ENCODE measurements at places on chromosomes 7 and 10.

GRCh38 chr10:76868098-76868977, 769.3 kb downstream of the KCNMA1 start:
- DNase-seq: peak; percentile 17

DNA sequence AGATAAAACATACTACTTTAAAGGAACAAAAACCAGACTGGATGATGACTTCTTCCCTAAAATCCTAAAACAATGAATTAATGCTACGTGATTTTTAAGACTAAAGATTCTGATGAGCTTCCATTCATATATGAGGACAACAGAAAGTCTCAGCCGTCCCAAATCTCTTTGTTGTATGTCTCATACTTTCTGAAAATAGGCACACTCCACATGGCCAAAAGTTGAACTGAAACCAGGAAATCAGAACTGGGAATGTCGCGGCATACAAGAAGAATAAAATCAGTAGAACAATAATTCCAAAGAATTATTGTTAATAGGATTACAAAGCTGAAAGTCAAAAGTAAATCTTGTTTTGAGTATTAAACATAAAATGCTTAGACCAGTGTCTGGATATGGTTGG, 195.4 kb upstream of the GHITM start:
- no peak for DNase-seq

DNA sequence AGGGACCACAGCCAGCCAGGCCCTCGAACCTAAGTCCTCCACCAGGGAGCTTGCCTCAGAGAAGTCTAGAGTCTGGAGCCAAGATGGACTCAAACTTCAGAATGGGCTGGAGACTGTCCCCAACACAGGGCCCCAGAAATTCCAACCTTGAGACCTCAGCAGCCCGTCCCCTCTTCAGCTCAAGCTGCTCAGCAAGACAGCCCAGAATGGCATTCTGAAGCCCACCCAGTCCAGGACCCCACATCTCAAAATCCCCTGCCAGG, 15.9 kb downstream of the KCNH2 start:
- DNase-seq: no peak

GRCh38 chr7:46960970-46961369, 620.9 kb downstream of the TNS3 start:
- no peak for DNase-seq

DNA sequence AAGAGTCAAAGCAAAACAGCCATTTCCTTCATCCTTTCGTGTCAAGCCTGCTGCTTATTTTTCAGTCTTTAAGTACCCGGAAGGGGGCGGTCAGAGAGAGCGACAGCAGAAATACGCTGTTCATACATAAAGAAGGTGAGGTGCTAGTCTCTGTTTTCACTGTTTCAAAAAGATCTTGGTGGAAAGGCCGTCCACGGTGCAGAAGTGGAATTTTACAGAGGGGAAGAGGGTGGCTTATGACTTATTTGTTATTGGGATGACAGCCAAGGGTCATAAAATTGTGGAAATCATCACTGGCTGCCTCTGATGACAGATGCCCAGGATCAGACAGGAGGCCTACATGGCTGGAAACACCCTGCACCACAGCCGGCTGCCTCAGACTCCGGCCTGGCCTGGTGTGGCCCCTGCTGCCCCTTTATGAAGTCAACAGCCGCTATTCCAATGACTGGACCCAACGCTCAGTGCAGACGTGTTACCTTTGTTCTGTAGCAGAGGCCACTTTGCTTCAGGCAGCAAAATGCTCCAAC, 57.0 kb downstream of the HIPK2 start:
- DNase-seq: no peak

DNA sequence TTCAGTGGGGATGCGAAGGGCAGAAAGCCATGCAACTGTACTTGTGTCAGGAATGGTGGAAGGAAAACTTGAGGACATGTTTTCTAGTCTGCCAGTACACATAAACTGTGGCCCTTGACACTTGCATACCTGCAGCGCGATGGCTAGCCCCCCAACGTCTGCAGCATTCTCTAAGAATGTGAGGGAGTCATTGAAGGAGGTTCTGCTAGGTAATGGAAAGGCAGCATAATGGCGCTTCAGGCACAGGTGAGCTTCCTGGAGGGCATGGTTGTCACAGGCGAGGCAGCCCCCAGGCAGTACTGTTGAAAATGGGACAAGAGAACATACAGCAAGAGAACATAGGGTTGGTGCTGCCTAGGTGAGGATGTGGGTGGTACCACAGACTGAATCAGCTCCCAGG, 3.5 kb downstream of the LLCFC1 start:
- DNase-seq: no peak

- DNase-seq: peak; percentile 38
Measured at GRCh38 chr7:125605241-125605640, 675.6 kb upstream of the POT1 start.

DNA sequence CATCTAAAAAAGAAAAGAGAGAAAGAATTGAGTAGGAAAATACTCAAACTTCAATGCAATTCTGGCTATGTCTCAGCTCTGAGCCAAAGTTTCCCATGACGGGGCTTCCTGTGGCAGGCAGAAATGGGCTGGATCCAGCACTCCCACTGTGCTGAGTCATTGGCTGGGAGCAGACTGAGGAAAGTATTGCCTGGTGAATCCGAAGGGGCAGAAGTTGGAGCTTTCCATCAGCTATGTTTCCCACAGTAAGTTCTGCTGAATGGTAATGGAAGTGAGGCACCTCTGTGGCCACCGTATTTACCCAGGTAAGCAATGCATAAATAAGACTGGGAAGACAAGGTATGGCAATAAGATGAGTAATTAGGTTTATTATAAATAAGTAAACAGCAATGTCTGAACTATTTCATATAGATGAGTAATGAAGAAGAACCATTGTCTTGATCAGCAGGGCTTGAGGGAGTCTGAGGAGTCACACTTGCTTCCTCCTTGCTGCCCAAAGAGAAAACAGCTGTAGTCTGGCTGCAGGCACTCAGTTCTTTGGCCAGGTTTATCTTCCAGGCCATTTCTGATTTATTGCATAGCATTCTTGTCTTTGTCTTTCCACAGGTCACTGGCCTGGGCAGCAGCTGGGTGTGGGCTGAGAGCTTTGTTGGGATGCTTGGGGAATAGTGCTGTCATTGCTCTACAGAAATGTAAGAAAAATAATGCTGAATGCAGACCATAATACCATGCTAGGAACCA, 255.3 kb downstream of the DNAJB9 start:
- DNase-seq: peak; percentile 21

DNA sequence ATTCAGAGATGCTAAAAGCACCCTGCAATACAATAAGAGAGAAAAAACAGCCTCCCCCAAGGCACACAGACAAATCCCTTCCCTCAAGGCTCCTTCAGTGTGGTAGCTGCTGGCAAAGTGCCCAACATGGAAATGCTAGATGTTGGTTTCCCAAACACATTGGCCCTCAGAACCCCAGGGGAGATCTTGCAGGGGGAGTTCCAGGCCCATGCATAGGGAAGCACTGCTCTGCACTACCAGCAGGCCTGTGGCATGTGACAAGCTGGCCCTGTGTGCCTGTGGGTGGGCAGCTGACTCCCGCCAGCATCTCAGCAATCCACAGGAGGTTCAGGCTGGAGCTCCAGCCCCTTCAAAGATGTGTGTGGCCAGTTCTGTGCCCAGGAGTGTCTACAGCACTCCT, 16.8 kb upstream of the CSGALNACT2 start:
- no peak for DNase-seq

- DNase-seq: no peak
Measured at GRCh38 chr10:48246501-48246900, 28.0 kb downstream of the FRMPD2 start.

GRCh38 chr10:73649876-73650536, 5.8 kb downstream of the SYNPO2L start:
- no peak for DNase-seq

- DNase-seq: peak; percentile 48
Measured at GRCh38 chr10:113648478-113648877, 15.4 kb downstream of the NRAP start.

GRCh38 chr7:90709501-90710465, 113.7 kb downstream of the CDK14 start:
- no peak for DNase-seq

- DNase-seq: no peak
Measured at GRCh38 chr10:78299851-78300468, 266.3 kb downstream of the RPS24 start.

GRCh38 chr10:131421381-131421780, 109.9 kb upstream of the TCERG1L start:
- no peak for DNase-seq

DNA sequence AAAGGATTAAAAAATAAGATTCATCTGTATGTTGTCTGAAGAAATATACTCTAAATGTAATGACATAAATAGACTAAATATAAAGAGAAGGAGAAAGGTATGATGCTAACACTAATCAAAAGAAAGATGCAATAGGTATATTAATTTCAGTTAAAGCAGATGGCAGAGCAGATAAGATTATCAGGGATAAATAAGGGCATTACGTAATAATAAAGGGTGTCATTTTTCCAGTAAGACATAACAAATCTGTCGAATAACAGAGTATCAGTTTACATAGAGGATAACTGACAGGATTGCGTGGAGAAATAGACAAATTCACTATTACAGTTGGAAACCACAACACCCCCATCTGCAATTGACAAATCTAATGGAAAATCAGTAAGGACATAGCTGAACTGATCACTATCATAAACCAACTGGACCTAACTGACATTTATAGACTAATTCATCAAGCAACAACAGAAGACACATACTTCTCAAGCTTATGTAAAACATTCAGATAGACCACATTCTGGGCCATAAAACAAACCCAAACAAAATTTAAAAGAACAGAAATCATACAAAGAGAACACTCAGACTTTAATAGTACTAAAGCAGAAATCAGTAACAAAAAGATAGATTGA, 384.1 kb upstream of the COBL start:
- no peak for DNase-seq

DNA sequence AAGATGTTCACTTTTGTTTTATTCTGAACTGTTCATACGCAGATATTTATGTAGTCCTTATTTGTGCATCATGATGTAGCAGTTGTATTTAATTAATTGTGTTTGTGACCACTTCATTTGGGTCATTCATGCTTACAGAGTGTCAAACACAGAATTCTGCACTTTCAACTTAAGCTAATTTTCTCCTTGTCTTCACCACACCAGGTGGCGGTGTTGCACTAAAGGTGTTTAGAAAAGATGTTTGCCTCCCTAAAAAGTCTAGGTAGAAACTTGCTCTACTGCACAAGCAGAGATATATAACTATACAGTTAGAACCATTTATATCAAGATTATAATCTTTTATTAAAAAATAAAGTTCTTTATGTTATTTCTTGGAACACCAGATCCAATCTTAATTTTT, 1.3 kb upstream of the TAS2R38 start:
- DNase-seq: peak; percentile 69

GRCh38 chr10:13499150-13499549, 29.7 kb downstream of the BEND7 start:
- no peak for DNase-seq

DNA sequence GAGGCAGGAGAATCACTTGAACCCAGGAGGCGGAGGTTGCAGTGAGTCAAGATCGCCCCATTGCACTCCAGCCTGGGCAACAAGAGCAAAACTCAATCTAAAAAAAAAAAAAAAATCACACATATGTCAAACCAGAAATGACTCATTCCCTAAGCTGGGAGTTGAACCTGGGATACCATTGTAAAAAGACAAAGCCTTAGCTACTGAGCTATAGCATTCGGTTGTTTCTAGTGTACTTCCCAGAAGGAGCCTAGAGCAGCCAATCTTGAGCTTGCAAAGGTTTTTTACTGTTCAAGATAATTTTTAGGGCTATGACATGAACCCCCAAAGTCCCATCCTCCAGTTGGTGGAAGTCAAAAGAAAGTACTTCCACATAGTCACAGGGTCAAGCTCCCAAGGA, 87.9 kb downstream of the ZNF467 start:
- DNase-seq: no peak

DNA sequence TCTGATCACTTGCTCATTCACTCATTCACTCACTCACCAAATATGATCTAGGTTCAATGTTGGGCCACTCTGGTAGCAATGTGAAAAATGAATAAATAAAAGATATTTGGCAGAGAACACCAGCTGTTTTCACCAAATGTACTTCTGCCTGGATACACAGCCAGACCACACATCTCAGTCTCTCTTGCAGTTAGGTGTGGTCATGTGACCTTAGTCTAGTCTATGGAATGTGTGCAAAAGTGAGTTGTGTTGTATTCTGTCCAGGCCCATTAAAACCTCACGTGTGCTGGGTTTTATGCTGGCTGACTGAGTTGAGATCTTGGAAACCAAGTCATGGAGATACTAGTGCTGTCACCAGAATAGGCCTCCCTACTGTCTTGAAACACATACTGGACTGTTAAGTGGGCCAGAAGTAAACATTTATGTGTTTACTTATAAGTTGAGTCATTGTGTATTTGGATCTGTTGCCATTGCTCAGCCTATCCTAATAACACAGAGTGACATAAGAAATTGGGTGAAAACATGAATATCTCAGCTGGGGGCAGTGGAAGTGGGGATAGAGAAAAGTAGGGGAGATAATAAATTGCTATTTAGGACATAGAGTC, 145.5 kb downstream of the PTEN start:
- DNase-seq: peak; percentile 88

GRCh38 chr10:49610458-49611165, 502 bp downstream of the SLC18A3 start:
- DNase-seq: peak; percentile 70

DNA sequence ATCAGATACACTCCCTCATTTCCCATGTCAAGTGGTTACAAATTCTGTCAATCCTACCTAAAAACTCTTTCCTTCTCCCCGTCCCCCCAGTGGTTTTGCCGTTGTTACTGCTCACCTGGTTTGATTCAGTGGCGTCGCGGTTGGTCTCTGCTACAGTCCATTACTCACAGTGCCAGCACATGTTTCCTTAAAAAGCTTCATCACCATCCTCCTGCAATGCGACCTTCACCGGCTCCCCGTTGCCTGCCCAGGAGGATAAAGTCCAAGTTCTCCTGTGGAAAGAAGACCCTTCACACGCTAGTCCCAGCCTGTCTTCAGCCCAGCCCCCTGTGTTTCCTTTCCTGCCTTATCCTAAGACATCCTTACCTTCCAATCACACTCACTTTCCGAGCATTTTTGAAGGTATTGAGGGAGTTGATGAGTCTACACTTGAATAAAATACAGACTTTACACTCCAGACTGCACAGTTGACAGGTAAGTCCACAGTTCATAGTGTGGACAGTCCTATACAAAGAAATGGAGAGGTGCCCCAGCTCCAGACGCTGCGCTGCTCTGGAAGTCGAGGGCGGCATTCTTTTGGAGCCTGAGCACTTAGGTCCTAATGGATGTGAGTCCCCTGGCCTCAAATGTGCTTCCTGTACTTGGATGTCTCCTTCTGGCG, 3.4 kb upstream of the LARP4B start:
- no peak for DNase-seq

DNA sequence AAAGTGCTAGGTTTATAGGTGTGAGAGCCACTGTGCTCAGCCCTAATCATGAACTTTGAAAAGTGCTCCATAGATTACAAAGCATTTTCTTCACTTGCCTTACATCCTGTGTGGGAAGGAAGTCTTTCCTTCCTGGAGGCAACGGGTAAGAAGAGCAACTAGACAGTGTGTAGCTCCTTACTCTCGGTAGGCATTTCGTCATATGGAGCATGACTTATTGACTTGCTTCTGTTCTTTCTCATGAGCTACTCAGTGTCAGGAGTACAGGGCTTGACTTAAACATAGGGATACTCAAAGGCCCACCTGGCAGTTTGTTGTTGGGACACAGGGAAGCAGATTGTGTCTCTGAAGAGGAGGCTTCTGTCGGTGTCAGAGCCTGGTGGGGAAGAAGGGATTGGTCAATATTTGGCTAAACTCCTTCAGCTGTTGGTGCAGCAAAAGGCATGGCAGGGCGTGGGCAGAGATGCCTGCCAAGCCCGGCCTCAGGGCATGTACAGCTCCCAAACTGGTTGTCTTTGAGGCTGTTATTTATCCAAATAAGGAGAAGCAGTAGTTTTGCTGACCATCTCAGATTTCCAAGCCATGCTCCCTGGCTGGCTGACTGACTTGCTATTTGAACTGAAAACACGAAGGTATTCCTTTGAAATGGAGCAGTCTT, 248.9 kb downstream of the KIAA1217 start:
- DNase-seq: no peak

Measured in DMS53 (cell line).